Inflammatory macrophage (primary cell): ENCODE measurements at places on chromosomes 3 and 15.

GRCh38 chr3:60431599-60431958, 819.7 kb downstream of the FHIT start:
- DNase-seq = peak; percentile 4

DNA sequence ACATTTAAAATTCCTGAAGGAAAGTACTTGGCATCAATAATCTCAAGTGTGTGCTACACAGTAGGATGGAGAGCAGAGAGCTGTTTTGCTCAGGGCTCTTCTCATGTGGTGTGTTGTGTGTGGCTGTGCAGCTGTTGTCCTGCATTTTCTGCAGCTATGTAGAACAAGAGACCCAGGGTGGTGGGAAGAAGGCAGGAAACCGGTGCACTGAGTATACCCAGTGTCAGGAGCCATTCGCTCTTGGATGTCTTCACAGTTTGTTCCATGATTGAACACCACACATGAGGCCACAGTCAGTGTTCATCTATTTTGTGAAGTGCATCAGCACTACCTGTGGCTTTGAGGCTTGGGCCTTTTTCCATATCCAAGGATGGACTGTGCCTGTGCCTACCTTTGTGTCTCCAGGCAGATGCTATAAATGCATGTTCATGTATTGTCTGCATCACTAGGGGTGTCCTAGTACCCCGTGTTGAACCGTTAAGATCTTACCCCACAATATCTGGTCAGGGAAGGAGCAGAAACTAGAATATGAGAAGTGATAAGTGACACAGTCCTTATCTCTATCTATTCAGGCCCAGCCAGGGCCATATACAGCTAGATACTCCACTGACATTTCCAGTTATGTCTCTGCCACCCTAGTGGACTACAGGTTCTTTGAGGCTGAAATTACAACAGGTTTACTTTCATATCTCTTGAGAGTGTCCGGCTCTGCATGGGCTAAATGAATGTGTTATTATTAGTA, 194.3 kb downstream of the NR2F2 start:
- no peak for DNase-seq

GRCh38 chr3:8457039-8457438, 44.6 kb upstream of the LMCD1 start:
- DNase-seq = no peak

DNA sequence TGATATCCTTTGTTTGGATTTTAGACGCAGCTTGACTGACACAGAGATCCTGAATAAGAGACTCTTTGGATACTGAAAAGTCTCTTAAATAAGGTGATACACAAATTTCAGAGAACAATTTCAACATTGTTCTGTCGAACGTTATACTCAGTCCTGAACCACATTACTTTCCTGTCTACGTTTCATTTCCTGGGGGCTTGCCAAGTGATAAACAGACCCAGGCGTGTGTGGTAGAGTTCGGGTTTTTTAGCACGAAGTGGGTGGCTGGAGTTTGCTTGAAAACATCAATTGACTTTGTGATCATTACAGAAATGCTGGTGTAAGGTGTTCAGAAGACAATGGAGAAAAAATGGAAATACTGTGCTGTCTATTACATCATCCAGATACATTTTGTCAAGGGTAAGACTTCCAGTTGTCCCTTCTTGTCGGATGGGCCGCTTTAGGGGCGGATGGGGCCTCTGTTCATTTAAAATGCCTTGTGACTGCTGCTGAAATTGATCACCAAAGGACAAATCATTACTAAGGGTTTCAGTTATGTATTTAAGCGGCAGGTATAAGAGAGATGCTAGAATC, at the start of gene CD96:
Gene CD96 (plus strand): TSS at position 287 of the 573 bp plus-strand sequence. CDS start 52 bp downstream, at position 339.
- DNase-seq = no peak

GRCh38 chr15:60790641-60791040, 311.7 kb upstream of the ICE2 start:
- DNase-seq = no peak

DNA sequence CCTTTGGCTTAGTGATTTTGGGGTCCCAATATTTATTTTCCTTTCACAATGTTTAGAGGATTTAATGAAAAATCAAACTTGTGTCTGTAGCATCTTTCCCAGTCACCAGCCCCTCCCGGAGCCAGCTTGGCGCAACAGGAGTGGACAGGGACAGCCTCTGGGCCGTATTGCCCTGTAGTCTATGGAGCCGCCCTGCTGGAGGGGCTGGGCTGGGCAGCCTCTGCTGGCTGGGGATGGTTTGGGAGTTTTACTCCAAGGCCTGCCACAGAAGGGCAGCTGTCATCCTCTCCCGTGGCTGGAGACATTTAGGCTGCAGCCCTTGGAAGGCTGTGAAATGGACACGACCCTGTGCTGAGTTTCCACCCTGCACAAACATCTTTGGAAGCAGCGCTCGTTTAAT, 89.4 kb upstream of the RGMA start:
- DNase-seq = no peak

DNA sequence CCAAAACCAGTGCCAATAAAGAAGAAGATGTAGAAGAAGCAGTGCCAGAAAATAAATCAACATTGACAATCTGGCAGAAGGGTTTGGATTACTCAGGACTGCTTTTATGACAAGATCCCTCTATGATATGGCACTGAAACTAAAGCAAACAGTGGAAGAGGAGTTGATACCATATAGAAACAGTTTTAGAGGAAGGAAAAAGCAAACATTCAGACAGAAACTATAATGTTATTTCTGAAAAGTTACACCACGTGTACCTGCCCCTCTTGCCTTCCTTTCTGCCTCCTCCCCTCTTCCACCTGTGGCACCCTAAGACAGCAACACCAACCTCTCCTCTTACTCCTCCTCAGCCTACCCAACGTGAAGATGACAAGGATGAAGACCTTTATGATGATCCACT, 63.0 kb downstream of the SFMBT1 start:
- DNase-seq = no peak

DNA sequence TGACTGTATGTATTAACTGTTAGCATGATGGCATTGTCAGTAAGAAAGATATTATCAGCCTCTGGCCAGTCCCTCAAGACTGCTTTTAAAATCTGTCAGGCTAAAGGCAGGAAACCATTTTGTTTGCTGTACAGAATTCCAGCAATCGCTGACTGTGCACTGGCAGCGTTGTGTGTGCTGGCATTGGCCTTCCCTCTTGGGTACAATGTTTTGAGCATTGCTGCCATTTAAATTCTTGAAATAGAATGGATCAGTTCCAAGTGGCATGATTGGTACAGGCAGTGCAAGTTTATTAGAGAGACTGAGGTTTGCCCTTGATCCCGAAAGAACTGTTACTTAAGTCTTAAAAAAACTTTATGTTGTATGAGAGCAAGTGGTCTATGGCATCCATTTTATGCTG, 788.7 kb downstream of the OTOL1 start:
- DNase-seq = no peak

DNA sequence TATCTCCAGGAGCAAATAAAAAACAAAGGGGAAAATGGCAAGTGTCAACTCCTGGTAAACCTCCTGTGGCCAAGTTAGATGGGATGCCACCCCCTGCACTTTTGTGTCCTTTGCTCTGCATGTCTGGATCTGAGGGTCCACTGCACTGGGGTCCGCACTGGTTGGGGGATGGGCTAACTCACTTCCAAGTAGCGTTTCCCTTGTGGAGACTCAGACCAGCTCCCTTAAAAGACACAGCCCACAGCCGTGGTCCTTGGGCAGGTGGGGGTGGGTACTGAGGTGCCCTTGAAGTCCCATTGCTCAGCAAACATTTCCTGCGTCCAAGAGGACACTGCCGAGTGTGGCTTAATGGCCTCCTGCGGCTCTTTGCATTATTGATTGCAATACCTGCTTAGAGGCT, 188.2 kb downstream of the MEGF11 start:
- DNase-seq = no peak

DNA sequence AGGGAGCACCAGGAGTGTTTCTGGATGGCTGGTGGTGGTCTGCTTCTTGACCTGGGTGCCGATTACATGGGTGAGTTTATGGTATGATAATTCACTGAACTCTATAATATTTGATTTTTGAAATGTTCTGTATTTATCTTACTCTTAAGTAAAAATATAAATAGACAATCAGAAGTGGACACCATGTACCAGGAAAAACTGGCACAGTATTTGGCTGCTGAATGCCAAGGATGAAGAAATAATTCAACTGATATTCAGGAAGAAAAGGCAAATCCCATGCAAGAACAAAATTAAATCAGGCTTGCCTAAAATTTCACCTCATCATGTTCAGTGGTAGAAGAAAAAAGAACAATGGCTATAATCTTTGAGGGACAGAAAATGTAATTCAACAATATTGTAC, 51.6 kb downstream of the CRTAP start:
- no peak for DNase-seq

- no peak for DNase-seq
These were observed 145.9 kb downstream of the SHQ1 start for GRCh38 chr3:72702390-72702789.

DNA sequence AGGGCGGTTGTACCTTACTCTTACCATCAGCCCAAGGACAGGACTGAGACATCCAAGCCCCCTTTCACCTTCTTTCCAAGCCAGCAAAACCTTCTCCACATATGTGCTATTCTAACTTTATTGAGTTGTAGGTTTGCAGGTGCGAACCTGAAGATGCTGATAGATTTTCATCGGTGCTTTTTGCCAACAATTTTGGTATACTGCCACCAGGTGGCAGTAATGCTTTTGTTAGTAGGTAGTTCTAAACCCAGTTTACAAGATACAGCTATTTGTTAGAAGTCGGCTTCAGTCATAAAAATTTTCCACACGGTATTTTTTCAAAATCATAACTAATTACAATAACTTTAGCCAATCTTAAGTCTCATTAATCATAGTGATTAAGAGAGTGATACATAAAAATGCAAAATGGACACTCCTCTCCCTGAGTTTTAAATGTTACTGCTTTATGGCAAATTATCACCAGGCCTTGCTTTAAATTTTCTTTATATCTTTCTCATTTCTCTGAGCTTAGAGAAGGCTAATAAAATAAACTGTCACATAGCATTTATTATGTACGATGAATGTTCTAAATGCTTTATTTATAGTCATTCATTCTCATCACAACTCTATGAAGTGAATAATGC, 636 bp downstream of the TBC1D21 start:
- peak; percentile 50 for DNase-seq

- DNase-seq = no peak
These were observed 158.6 kb downstream of the ADAM10 start for GRCh38 chr15:58590926-58591325.

DNA sequence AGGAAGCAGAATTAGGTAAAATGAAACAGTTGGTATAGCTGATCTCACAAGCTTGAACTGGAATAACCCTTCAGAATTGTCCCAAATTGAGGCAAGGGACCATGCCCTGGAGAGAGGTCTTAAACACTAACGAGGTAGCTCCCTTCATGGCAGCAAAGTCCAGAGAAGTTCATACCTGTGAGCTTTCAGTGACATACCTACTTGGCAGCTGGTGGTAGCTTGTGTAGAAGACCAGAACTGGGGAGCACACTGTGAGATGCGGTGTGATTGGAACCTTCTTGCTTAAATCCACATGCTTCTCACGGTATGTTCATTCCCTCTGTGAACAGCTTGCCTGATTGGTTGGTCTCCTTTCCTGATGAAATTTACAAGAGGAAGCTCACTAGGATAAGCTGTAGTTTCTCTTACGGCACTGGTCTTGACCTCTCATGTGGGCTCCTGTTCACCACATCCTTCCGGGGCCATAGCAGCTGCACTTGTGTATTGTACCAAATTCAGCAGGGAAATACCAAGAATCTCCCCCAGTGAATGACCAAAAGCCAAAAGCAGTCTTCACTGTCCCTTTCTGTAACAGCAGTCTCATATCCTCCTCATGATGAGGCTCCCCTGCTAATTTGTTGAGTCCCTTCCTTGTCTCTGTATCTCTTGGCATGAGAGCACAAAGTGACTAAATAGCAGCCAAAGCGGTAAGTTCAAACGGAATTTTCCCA, 483.7 kb upstream of the FRG2C start:
- DNase-seq = no peak

DNA sequence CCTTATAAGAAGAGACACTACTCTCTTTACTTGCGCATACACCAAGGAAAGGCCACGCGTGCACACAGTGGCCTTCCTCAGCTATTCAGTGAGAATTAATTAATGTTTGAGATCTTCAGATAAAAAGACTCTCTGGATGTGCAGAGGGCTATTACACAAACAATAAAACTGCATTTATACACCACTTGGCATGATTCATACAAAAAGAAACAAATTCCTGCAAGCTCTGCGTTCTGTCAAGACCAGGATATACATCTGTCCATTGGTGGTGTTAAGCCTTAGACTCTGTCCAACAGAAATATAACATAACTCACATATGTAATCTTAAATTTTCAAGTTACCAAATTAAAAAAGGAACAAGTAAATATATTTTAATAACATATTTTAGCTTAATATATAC, 55.2 kb upstream of the TSC22D2 start:
- DNase-seq = no peak

DNA sequence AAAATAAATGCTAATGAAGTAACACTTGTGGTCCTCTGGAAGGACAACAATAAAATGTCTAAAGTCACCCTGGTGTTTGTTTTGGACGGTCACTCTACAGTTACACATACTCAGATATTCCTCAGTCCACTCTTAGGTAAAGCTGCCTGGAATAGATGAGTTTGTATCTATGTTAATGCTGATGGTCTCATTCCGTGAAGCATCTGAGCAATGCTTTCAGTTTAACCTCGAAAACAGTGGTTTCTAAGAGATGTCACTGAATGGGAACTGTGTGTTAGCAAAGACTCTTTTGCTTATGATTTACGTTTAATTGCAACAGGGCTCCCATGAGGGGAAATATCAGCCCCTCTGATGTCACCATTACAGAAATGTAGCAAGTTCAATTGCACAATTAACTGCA, 49.1 kb downstream of the FBN1 start:
- DNase-seq = no peak

GRCh38 chr3:23324745-23325144, 121.6 kb downstream of the UBE2E2 start:
- peak; percentile 39 for DNase-seq
